ENCODE measurements at places on chromosomes 2 and 18.

DNA sequence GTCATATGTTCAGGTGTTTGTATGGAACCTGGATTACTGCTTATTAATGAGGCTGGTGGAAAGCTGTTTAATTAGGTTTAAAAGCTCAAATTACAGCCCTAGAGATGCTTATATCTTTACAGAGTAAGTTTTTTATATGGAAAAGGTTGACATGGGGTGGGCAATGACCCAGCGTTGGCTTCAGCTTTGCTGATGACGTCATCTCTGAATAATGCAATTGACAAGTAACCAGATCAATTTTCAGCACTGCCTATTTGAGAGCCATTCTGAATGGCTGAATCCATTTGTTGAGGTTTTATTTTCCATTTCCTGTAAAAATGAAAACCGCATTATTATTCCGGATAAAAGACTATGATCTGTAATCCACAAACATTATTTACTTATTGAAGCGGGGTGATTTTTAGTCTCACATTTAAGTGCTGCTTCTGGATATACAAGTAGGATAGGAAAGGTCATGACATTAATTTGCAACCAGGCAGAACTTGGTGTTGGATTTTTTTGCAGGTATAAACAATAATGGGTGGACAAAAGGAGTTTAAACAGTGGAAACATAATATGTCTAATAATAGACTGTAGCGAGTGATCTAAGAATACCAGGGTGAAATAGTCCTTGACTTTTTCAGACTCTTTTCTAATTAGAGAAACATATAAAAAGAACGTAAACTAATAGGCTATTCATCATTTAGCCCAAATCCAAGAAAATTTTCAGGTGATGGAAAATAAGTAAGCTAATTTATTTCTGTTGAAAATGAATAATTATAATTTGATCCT, 2.7 kb downstream of the PPP1R1C start:
- peak; percentile 7 for DNase-seq

DNA sequence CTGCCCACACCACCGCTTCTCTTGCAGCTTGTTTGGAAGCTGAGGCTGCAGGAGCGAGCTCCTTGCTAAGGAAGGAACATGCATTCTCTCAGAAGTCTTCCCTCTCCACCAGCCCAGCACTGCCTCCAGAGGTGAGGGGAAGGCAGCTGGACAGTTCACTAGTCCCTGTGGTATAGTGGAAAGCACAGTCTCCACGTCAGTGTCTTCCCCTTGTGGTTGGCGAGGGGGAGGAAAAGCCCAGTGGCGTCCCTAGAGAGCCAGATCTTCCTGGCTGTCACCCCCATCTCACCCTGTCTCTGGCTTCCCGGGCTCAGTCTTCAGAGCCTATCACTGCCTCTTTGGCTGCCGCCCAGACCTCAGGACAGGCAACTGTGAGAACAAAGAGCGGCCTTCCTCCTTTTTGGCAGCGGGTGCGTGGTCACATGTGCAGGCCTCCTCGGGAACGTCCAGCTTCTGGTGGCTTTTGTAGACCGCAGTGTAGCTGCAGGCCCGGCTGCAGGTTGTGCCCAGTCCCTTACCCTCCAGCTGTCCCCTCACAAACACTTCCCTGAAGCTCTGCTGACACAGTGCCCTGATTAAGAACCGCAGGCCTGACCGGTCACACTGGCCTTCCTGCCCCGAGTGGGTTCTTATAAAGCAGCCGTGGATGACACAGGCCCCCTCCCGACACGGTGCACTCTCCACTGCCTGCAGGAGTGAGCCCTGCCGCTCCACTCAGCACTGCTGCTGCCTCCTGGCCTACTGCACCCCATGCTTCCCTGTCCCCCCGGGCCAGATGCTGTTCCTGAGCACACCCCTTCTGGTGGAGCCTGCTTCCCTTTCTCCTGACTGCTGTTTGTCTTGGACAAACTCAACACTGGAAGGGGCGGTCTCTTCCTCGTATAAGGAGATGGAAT, 90.9 kb downstream of the RNF144A start:
- peak; percentile 15 for DNase-seq

DNA sequence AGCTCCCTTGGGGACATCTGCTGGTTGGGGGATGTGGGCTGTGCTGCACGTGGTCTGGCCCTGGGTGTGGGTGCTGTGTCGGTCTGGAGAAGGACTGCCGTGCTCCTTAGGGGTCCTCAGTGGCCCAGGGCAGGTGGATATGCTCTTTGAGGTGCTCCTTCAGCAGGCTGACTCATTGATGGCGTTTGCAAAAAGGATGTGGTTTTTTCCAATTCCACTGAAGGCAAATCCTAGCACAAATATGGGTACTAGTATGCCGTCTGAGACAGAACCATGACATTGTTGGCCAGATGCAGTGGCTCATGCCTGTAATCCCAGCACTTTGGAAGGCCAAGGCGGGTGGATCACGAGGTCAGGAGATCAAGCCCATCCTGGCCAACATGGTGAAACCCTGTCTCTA, 3.3 kb downstream of the PPP1R7 start:
- no peak for DNase-seq

GRCh38 chr18:30698571-30698970, 344.0 kb downstream of the DSC3 start:
- DNase-seq = no peak

DNA sequence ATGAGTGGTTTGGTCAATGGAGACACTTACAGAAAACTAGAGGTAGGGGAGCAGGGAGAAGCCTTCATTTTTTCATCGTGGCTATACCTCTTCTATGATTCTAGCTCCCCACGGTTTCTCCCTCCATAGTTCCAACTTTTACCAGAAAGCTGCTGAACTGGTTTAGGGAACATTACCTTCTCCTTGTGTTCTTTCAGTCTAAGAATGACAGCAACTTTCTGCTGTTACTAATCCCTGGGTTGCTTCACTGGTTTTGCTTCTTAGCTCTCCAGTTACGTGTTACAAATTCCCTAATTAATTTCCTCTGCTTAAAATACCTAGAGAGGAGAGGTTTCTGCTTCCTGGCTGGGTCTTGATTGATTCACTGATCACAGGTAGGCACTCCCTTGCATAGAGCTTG, 499.9 kb downstream of the SLC4A3 start:
- DNase-seq = no peak

DNA sequence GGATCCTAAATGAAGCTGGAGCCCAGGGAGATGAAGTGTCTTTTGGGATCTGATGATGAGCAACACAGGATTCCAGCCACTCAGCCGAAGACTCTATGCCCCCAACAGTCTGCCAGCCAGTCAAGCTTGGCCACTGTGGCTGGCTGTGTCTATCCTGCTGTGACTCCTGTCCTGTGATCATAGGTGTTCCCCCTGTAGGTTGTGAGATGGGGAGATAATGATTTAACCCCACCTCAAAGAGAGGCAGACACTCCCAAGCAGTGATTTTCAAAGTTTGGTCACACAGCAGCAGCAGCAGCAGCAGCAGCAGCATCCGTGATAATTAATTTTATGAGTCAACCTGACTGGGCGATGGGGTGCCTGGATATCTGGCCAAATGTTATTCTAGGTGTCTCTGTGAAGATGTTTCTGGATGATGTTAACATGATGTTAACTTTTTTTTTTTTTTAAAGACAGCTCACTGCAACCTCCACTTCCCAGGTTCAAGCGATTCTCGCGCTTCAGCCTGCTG, 21.4 kb upstream of the RHOB start:
- no peak for DNase-seq

DNA sequence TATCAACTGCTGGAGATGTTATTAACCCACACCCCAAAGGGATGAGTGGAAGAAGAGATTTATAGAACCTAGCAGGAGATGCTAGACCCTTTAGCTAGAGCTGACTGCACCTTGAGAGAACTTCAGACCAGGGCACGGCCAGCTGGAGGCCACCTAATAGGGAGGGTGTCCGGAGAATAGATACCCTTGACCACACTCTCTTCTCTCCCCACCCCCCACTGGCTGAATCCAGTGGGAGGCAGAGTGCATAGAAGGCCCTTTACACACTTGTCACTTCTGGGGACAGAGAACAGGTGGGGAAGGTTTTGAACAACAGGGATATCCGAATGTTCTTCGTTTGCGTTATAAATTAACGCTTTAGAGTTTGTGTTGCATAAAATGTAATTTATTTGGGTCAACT, 84.6 kb downstream of the PHLPP1 start:
- DNase-seq = no peak

DNA sequence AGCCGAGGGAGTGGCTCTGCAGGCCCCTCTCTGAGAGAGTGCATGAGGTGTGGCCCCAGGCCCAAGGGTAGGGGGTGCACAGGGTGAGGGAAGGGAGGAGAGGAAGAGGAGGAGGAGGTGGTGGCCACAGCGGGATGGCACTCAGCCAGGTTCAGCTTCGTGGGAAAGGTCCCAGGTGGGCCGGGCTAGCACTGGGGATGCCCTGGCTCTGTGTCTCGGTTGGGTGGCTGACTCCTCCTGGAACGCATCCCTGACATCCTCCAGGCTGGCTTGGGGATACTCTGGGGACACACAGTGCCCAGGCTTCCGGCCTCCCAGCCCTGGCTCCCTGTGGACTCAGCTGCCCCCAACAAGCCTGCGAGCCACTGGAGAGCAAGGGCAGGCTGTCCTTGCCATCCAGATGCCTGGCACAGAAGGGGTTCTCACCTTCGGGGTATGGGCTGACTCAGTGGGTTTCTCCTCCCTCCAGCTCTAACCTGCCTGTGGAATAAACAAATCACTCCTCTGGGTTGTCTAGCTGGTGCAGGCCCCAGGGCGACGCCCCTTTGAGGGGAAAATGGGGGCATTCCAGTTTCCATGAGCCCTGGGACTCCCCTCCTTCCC, 582 bp upstream of the ZAP70 start:
- DNase-seq = no peak

- DNase-seq = no peak
These were observed 45.0 kb downstream of the ZBTB7C start for GRCh38 chr18:48364146-48364545.

DNA sequence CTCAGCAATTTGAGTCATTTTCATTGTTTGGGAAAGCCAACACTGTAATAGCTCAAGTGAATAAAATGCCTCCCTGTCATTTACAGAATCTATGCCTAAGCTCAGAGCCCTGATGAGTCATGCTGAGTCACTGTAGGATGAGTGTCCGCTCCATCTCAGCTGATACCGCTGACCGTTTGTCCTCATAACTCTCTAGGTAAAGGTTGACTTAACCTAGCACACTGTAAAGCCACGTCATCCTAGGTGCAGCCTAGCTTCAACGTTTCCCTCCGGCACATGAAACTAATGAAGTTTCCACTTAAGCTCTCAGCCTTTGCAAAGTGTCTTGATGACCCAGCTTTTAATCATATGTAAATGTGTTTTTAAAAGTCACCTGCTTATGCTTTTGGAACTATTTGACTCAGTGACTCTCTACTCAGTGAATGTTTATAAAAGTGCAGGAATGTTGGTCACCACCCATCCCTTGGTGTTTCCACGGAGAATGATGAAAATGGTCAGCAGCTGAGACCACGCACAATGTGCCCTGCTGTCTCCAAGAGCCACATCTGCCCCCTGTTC, 154.0 kb downstream of the PMAIP1 start:
- DNase-seq = peak; percentile 12

GRCh38 chr2:237876532-237876931, 17.1 kb downstream of the RAMP1 start:
- DNase-seq = no peak

- no peak for DNase-seq
These were observed 370.3 kb downstream of the SETBP1 start for GRCh38 chr18:45050712-45051601.

- DNase-seq = no peak
These were observed 1269.8 kb upstream of the PIK3C3 start for GRCh38 chr18:40685219-40685618.

DNA sequence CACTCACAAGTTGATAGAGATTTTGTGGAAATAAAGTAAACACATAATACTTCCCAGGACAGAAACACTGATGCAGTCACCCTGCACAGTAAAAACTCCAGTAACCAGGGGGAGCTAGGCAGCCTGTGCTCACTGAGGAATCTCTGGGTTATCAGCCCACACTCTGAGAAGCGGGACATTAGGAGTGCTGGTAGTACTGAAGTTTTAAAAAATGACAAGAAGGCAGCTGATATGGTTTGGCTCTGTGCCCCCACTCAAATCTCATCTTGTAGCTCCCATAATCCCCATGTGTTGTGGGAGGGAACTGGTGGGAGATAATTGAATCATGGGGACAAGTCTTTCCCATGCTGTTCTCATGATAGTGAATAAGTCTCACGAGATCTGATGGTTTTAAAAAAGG, 31.4 kb downstream of the KCTD1 start:
- peak; percentile 21 for DNase-seq

DNA sequence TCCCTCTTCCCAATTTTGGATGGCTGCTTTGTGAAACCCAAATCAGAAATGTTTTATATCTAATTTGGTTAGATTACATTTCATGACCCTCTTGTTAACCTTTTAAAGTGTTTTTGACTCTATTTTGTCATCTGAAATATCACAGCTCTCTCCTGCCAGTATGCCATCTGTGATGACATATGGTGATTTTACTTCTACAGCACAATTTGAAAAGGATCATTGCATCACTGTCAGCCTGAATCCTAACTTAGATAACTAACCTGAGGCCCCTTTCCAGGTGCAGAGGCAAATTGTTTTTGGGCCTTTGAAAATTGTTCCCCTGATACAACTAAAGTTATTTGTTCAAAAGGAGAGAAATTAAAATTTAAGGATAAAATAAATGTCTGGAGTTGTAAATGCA, 1023.4 kb upstream of the LRRTM1 start:
- peak; percentile 60 for DNase-seq

DNA sequence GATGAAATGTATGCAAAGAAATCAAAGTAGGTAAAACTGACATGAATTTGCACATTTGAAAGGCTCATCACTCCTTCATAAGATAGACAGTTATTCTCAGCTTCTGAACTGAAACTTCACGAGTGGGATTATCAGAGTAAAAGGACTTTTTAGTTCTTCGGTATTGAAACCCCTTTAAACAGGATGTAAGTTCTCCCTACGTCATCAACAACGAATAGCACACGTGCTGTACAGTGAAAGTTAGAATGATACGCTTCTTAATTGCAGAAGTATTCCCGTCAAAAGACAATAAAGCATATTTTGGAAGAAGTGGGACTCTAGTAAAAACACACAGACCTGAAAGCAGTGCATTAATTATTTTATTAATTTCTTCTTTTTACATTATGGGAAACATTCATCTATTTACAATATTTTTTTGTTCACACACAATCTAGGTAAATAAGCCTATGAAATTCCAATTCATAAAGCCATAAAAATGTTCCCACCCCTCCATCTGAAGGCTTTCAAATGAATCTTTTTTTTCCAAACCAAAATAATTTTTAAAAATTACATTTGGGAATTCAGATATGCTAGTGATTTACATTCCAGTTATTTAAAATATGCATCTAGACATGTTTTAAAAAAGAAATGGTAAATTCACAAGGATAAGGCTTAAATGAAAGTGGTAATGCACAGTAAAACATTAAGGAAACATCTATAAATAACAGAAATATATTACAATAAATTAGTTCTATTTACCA, 45.9 kb downstream of the TGIF1 start:
- DNase-seq = no peak

- no peak for DNase-seq
These were observed 629.3 kb downstream of the NRXN1 start for GRCh38 chr2:50402654-50402960.

- DNase-seq = no peak
These were observed 204.9 kb upstream of the SALL3 start for GRCh38 chr18:78774741-78775141.

DNA sequence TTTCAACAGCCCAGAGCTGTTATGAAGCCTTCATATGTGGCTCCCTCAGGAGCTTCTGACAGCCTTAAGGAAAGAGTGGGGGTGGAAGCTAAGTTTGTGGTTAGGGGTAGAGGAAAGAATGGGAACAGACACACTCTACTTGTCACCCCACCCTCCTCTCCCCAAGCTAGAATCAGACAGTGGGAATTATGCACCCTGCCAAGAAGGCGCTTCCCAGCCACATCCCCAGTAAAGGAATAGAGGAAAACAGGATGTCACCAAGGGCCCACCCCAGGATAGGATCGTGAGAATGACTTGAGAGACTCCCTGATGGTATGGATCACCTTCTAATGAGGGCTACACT, 32.4 kb upstream of the EML4 start:
- no peak for DNase-seq
